Breast epithelium (tissue), 4 donors: ENCODE measurements at places on chromosomes 6 and 20.

DNA sequence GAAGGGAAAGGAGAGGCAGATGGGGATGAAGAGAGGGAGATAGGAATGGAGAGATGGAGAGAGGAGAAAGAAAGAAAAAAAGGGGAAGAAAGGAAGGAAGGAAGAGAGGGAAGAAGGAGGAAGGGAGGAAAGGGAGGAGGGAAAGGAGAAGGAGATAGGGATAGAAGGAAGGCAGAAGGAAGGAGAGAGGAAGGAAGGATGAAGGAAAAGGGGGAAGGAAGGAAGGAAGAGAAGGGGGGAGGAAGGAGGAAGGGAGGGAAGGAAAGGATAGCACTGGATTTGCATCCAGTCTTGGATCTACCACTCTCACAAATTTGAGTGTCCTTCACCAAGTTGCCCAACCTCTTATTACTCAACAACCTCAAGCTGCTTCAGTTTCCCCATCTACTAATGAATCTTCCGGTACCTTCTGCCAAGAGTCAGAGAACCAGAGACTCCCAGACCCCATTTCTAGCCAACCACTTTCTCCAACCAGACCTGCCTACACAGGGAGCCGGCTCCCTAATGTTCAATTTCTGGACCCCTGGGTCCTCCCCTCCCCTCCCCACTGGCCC, 79.7 kb upstream of the FOXP4 start:
- DNase-seq: no peak

GRCh38 chr6:167748458-167749379, 78.0 kb upstream of the AFDN start:
- no peak for DNase-seq

GRCh38 chr20:5316188-5317158, at the start of gene PROKR2:
TSS of gene PROKR2 (minus strand) at chr20:5316954. CDS start at chr20:5314369, 2,585 bp downstream.
- DNase-seq: no peak

DNA sequence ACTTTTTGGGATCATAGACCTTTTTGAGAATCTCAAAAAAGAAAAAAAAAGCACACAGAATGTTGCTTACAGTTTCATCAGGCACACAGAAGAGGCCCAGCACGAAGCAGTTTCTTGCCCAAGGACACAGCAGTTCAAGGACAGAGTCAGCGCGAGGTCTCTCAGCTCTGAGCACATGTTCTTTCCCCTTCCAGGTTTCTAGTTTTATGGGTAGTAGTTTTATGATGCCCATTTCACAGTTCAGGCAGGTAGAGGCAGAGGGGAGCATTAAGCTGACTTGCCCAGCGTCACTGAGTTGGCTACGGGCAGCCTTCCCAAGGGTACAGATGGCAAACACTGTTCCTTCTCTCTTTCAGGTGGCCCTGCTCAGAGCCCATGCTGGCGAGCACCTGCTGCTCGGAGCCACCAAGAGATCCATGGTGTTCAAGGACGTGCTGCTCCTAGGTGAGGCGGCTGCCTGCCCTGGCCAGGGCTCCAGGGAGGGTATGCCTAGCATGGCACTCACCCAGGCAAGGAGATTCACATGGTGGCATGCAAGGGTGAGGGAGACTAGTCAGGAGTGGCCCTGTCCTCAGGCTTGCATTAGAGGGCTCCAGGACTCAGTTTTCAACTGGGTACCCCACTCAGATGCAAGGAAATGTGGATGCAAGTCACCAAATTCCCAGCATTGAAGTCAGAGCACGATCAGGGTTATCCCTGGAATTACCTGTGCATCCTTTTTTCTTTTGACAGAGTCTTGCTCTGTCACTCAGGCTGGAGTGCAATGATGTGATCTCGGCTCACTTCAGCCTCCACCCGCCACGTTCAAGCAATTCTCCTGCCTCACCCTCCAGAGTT, 57.4 kb upstream of the TTPAL start:
- DNase-seq: no peak

GRCh38 chr6:44504301-44504791, 116.8 kb downstream of the CDC5L start:
- no peak for DNase-seq

GRCh38 chr20:63701051-63701328, 4.5 kb downstream of the TNFRSF6B start:
- no peak for DNase-seq

GRCh38 chr20:56833427-56833826, 204.3 kb downstream of the TFAP2C start:
- no peak for DNase-seq

DNA sequence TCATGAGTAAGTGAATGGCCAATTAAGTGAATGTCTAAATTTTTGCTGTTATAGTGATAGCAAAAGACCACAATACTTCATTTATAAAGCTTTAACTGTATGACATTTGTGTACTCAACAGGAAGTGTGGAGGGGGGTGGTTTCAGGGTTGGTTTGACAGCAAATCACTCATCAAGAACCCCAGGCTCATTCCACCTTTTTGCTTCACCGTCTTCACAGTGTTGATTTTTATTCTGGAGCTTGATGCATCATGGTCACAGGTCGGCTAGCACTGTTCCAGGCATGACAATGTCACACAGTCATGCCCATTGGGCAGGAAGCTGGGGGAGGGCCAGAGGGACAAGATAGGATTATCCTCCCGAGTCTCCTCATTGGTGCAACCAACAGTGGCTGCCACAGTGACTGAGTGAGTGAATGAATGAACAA, 75.0 kb downstream of the MDGA1 start:
- DNase-seq: no peak

GRCh38 chr6:135850882-135851281, 619 bp upstream of the PDE7B start:
- DNase-seq: no peak

DNA sequence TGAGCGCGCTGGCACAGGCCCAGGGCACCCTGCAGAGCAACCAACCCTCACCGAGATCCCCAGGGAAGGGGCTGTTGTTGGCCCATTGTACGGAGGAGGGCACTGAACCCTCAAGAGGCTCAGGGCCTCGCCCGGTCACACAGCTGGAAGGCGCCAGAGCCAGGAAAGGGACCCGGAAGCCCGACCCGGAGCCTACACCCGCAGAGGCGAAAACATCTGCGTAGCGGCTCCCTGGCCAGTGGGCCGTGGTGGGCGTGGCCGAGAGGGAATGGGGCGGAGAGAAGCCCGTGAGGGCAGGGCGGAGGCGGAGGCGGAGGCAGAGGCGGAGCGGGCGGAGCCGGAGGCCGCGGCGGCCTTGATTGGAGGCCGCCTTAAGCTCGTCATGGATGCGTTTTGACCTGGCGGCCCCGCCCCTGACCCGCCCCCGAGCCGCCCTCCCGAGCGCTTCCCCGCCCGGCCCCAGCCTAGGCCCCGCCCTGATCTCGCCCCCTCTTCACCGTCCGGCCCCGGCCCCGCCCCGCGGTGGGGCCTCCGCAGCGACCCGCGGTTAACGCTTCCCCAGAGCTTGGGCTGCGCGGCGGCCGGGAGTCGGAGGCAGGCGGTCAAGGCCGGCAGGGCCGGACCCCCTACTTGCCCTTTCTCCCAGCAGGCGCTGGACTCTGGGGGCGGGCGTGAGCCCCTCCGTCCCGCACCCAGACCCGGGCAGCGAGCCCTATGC, 2.1 kb upstream of the MRGBP start:
- peak; percentile 93 for DNase-seq

DNA sequence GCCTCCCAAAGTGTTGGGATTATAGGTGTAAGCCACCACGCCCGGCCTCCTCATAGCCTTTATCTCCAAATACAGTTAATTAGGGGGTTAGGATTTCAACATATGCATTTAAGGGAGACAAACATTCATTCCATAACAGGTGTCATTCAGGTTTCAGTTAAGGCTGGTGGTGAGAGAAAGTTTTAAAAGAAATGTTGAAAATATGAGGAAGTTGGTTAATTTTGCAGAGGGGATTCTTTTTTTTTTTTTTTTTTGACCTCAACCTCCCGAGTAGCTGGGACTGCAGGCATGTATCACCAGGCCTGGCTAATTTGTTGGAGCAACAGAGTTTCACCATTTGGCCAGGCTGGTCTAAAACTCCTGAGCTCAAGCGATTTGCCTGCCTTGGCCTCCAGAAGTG, 12.5 kb upstream of the EBF4 start:
- DNase-seq: no peak

DNA sequence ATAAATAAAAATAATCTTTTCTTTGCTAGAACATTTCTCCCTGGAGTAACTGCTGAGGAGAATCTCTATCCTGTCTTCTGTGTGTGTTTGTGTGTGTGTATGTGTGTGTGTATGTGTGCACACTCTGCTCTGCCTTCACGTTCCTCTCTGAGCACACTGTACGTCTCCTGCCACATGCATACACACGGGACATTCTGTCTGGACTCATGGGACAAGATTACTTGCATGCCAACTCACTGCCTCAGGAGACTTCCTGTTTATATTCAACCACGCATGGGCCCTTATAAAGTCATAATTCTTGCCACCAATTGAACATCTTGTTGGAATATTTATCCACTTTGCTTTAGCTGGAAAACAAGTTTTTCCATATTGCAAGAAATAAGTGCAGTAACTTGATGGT, 930.6 kb downstream of the KIF16B start:
- no peak for DNase-seq

- DNase-seq: peak; percentile 53
Observed at GRCh38 chr6:13710552-13711323, 897 bp downstream of the RANBP9 start.

DNA sequence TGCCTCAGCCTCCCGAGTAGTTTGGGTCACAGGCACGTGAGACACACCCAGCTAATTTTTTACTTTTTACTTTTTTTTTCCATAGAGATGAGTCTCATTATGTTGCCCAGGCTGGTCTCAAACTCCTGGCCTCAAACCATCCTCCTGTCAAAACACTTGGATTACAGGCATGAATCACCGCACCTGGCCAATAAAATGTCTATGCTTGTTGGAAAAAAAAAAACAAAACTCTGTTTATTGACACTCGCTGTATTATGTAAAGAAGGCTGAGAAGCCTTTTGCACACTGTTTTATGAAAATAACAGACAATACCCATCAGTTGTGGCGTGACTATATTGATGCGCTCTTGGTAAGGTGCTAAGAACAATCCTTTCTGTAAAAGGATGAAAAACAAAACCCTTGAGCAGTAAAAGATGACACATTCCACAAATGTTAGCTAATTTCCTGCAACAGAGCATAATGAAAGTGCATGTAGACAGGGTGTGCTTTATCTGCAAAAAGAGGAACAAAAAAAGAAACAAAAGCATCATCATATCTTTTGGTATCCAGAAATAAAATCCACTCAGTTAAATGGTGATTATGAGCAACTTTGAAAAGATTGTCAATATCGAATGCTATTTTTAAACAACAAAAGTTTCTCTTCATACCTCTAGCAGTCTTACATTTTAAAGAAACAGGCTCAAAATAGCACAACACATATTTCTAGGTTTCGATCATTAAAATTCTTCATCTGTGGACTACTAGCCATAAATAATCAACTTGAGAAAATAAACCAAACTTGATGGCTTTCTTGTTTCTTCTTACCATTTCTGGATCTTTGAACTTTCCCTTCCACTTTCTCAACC, 108.3 kb upstream of the PHACTR1 start:
- DNase-seq: no peak

- no peak for DNase-seq
Observed at GRCh38 chr6:122136386-122136785, 263.1 kb upstream of the HSF2 start.

- DNase-seq: no peak
Observed at GRCh38 chr6:90753820-90754643, 167.2 kb upstream of the MAP3K7 start.

- DNase-seq: no peak
Observed at GRCh38 chr6:143449082-143449713, 1.3 kb downstream of the ADAT2 start.

DNA sequence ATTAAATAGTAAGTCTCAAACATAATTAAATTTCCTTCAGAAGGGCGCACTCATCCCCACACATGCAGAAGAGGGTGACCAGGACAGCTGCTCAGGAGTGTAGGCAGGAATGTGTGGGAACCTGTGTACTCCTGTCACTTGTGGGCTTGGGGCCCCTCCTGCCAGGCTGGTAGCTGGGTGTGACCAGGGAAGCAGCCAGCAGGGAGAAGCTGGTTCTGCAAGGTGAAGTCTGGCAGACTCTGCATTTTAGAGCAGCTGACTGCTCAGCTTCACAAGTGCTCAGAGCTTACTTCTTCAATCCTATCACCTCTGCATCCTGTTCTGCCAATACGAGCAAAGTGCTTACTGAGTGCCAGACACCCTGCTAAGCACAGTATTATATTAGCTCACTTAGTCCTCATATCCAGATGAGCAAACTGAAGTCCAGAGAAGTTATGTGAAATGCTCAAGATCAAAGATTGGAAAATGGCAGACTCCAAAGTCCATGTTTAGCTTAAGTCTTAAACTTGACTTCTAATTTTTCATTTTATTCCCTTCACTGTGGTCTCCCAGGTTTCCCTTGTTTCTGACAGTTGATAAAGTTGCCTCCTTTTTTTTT, 27.9 kb downstream of the ELMO2 start:
- DNase-seq: no peak

DNA sequence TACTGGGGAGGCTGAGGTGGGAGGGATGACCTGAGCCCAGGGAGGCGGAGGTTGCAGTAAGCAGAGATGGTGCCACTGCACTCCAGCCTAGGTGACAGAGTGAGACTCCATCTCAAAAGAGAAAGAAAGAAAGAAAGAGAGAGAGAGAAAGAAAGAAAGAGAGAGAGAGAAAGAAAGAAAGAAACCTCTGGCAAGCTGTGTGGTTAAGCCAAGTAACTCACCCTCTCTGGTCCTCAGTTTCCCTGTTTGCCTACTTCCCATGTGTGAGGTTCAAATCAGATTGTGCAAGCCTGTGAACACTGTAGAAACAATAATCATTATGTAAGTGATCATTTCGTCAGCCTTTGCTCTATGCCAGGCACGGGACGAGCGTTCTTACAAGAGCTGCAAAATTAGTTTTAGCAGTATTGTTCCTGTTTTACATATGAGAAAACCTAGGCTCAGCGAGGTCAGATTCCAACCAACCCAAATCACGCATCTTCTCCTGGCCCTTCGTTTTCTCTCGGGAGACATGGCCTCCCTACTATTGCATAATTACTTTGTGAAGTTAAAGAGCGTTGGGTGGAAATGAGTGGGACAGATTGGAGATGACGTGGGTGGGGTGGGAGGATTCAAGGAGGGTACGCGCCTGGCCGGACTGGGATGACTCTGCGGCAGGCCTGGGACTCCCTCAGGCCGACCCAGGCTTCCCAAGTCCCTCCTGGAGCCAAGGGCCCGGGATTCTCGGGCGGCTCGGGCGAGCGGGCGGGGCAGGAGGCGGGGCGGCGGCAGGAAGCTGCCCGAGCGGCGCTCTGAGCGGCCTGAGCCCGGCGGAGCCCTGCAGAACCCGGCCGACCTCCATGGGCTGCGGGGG, at the start of gene SNX21:
Gene SNX21 (plus strand): TSS at position 770 of the 853 bp plus-strand sequence. CDS start 121 bp downstream, outside the sequence.
- peak; percentile 68 for DNase-seq

- DNase-seq: no peak
Observed at GRCh38 chr6:167506443-167507301, 181.8 kb downstream of the TTLL2 start.

DNA sequence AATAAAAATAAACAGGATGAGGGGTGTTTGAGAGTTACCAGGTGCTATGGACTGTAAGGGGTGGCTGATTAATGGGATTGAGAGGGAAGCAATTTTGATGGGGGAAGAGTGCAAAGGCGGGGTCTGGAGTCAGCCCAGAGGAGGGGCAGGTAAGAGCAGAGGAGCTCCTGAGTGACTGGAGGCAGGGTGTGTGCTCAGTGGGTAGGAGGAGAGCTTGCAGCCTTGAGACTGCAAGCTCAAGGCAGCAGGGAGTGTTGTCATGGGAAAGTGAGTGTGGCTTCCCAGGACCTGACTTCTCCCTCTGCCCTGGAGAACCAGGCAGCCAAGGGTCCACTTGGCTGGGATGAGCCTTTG, 54.2 kb downstream of the RAB44 start:
- no peak for DNase-seq
